ENCODE measurements at places on chromosomes 1 and 21.

GRCh38 chr21:31293986-31294385 is 50.1 kb downstream of the TIAM1 start:
- DNase-seq = peak; percentile 53

GRCh38 chr1:101959456-101959855 is 37.3 kb downstream of the OLFM3 start:
- no peak for DNase-seq

DNA sequence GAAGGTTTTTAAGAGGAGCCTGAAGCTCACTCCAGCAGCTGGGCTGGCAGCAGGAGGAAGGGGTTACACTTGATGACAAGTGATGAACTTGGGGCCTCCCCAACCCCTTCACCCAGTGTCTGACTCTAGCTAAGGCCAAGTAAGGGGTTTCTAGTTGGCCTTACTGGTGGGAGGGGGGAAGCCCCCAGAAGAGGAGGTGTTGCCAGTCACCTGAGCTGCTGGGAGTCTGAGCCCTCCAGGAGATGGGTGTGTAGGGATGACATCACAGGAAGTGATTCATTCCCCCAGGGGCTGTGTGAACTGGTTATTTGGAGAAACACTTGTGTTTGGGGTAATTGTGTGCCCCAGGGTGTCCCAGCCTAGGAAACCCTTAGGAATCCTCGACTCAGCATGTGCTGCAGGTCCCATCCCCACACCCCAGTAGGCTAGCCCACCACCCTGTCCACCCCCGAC is 3.1 kb downstream of the PADI1 start:
- no peak for DNase-seq

GRCh38 chr1:107419003-107419402 is 278.2 kb downstream of the NTNG1 start:
- DNase-seq = no peak

- no peak for DNase-seq
These were observed 332.2 kb downstream of the CHRM3 start for GRCh38 chr1:239718571-239718970.

DNA sequence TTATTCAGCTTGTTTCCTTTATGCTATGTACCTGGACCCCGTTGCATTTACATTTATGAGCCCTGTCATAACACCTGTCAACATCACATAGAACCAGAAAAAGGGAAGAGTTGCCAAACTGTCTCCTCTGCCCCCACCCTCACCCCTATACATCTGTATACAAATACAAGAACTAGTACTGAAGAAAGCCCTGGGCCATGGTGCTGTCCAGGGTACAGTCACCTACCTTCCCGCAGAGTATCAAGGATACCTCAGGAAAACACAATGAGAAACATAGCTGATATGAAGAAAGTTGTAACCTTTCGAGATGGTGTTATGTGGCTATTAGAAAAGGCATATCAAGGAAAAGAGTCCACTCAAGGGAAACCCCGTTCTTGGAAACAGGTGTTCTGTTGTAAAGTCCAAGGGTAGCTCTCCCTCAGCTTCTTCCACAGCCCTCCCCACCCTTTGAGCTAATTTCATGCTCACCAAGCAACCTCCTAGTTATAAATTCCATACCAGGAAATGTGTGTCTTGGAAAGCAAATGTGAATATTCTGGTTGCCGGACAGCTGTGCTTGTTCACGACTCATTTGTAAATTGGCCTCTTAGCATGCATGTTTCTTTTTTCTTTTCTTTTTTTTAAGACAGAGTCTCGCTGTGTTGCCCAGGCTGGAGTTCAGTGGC is 16.7 kb upstream of the AVPR1B start:
- no peak for DNase-seq

GRCh38 chr21:41827951-41828883 is 50.9 kb downstream of the PRDM15 start:
- DNase-seq = no peak

DNA sequence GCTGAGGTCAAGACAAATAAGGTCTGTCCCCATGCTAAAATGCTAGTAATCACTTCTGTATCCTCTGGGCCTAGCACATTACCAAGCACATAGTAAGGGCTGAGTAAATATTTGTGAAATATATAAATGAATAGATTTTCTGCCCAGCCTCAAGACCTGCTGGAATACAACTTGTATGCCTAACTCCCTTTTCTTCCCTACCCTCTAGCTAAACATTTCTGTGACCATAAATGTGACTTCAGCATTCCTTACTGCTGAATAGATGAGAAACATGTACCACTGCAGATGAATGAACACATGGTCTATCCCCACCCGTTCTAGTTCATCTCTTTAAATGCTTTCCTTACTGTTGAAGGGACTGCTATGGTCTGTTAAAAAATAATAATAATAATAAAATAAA is 209.0 kb upstream of the HOOK1 start:
- no peak for DNase-seq

GRCh38 chr21:17823846-17824245 is 4.7 kb upstream of the C21orf91 start:
- DNase-seq = no peak

- no peak for DNase-seq
These were observed 134.8 kb downstream of the FGGY start for GRCh38 chr1:59431566-59432294.

- DNase-seq = no peak
These were observed 17.1 kb upstream of the PARP1 start for GRCh38 chr1:226425004-226425378.

DNA sequence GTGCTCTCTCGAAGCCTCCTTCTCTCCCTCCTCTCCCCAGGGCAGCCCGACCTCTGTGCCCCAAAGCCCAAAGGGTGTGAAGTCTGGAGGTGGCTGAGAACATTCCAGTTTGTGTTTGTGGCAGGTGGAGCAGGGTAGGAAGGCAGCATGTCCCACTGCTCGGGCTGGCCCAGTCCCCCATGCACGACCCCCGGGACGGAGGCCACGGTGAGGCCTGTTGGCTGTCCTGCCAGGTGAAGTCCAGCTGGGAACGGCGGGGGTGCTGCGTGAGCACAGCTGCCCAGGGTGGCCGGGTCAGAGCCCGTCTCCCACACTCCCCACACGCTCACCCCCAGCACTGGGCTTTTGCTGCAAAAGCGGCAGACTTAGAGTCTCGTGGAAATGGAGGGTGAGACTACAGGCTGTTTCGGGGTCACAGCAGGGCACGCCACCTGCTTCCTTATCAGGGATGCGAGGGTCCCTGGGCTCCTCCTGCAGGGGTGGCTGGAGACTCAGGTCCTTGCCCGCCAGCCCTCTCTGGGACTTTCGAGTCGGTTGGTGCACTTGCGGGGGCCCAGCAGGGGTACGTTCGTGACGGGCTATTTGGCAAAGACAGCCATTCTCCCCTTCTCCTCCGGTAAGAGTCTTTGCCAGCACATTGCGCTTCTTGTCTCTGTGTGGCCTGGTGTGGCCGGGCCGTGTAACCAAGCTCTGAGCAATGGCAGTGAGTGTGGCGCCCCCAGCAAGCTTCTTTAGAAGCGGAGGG is 40.3 kb downstream of the MORN1 start:
- DNase-seq = no peak

DNA sequence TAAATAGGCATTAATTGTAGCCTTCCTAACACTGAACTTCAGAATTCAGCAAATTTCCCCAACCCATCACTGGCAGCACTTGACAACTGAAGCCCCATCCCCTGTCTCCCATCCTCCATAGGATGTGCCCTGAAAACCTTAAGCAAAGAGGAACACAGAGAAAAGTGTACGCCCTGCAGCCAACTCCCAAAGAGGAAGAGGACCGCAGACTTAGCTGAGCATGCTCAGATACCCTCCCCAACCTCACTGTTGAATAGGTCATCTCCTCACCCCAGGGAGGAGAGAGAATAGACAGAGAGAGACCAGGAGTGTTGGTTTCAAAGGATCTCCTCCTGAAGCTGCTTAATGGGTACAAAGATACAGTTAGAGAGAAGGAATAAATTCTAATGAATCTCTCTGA is 50.5 kb downstream of the CD2 start:
- DNase-seq = no peak

GRCh38 chr1:66197785-66198184 is 336.2 kb upstream of the SGIP1 start:
- DNase-seq = no peak

DNA sequence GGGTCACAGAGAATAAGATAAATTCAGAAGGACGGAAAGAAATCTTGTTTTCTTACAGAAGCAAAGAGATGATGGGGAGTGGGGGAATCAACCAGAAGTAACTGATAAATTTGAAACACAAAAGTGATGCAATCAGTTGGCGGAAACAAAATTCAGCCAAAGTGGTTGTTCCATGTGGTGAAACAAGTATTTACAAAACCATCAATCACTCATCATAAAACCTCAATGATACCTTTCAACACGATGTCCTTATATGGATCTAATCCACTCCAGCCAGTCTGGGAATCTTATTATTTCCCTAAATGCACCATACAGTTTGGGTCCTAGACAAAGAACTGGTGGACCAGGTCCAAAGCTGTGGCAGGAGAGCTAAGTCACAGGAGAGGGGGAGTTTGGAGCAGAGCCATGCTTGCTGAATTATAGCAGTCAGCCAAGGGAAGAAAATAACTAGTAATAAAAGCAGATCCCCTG is 303.8 kb upstream of the LRRC7 start:
- DNase-seq = no peak

- no peak for DNase-seq
These were observed at the start of gene NTRK1 for GRCh38 chr1:156860628-156861423. NTRK1 (plus strand) TSS chr1:156860865; CDS start chr1:156860935, 70 bp downstream.

DNA sequence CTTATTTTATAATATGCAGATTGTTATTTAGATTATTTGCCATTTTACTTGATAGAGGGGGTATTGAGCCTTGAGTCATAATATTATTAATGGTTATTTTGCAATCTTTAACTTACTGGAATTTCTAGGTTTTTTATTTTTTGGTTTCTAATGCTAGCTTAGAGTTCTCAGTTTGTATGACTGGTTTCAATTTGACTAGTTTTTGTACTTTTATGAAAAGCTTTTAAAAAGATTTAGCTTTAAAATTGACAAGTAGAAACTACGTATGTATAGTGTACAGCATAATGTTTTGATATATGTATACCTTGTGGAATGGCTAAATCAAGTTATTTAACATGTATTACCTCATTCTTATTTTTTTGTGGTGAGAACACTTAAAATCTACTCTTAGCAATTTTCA is 41.5 kb downstream of the CEP350 start:
- no peak for DNase-seq

DNA sequence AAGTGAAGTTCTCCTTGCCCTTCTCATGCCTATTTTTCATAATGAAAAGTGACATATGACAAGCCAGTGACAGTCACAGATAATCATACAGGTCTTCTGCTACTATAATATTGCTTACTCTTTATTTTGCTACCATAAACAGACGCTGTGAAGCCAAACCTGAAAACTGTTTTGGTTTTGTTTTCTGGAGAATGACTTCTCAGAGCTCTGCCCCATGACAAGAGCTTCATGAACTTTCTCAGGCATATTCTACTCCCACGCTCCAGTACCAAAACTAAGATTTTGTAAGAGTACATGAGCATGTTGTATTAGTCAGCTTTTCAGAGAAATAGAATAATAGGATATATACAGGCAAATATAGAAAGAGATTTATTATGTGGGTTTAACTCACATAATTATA is 64.3 kb upstream of the VTCN1 start:
- no peak for DNase-seq

- DNase-seq = peak; percentile 15
These were observed 20.6 kb upstream of the USP24 start for GRCh38 chr1:55235722-55236121.

GRCh38 chr1:162498496-162498810 is 835 bp downstream of the UHMK1 start:
- DNase-seq = no peak

DNA sequence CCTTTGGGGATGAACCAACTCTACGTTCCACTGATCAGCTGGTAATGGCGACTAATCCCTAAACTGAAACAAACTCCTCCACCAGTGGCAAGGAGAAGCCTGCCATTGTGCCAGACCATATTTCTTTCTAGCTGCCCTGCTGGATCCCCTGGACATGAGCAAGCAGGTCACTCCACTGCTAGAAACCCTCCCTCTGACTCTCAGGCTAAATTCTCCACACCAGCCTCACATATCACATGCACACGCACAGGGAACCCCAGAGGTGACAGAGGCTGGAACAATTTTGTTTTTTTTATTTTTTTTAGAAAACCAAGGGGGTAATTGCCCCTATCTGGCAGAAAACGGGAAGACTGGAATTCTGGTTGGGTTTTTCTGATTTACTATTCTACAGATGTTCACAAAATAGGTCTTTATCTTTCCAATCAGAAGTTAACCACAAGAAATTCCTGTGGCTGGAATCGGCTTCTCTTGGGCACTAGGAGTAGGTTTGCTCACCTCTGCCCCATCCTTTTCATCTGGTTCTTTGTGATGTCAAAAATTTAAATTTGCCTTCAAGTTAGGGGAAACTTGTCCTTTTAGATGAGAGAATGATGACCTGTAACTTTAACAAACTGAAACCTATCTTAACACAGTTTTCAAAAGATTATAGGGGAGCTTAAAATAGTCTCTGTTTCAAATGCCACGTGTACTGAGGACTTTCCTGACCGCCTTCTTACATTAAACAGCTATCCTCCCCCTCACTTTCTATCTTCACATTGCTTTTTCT is 258.1 kb downstream of the SDCCAG8 start:
- DNase-seq = no peak

GRCh38 chr1:10818262-10819197 is 22.1 kb upstream of the CASZ1 start:
- no peak for DNase-seq

DNA sequence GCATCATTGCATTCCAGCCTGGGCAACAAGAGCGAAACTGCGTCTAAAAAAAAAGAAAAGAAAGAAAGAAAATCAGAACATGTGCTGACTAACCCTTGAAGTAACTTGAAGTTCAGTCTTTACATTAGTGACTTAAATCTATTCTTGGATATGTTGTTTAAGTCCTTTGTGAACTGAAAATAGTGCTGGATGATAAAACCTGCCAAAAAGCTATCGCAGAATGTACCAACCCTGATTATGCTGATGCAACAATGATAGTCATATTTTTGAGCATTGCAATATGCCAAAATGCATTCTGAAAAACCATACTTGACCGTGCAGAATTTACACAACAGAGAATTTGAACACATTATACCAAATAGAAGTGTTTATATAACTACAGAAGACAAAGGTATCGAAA is 30.7 kb downstream of the SHISAL2A start:
- DNase-seq = no peak

- DNase-seq = no peak
These were observed 35.3 kb downstream of the CLIC6 start for GRCh38 chr21:34704119-34704518.

GRCh38 chr1:117632269-117633067 is 26.6 kb downstream of the TENT5C start:
- DNase-seq = no peak

Measured in brain pericyte (primary cell).